ENCODE measurements at places on chromosomes 2 and 18.
A peak's percentile ranks its signal among the peaks of the same experiment; 100 is the strongest.

DNA sequence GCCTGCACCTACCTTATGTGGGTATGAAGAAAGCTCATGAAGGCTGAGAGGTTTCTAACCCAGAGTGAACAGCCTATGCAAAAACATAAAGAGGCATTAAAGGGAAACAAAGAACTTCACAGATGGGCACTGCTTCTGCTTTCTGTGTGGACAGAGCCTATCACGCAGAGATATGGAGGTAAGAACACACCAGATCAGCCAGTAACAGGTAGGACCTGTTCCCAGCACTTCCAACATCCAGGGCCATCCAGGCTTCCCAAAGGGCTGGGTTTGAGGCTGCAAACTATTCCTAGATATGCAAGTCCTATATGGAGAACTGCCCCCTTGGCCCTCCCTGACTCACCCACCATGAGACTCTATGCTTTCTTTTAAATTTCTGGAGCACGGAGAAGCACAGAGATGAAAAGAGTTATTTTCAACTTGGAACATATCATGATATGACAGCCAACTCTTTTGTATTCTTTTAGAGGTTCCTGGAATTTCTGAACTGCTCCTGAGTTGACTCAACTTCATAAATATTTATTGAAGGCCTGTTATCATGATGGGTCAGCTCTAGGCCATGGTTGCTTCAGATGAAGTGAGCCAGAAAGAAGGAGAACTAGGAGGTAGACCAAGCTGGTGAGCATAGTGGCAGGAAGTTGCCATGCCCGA, 77.4 kb upstream of the PPP1CB start:
- no peak for DNase-seq

DNA sequence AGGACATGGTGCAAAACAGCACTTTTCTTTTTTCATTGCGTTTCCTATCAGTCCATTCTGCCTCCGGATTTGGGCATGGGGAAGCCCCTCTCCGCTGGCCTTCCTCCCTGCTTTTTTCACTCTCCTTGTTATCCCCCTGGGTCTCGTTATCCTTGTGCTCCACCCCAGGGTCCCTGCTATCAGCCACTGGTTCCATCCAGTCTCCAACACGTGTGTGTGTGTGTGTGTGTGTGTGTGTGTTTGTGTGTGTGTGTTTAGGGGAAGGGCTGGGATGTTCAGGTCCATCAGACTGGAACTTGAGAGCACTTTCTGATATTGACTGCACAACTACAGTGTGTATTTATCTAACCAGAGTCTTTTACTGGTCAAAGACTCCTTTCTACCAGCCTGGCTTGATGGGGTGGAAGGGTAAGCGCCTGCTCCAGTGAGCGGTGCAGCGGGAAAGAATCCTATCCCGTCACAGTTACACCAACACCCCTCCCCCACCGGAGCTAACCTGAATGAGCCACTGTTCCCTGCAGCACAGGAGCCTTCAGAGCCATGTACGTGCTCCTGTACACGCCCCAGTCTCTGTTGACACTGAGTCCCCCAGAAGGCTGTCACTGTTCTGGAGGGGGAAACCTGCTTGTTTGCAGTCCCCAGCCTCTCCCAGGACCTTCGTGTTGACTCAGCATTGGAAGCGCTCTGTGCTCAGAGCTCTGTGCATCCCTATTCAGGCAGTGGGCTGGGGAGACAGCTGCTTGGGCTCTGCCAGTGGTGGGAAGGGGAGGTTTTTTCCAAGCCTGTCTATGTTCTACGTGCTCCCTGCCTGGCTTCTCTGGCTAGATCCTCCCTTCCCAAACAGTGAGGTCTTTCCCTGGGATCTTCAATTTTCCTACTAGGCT, 4.6 kb downstream of the INHA start:
- DNase-seq: no peak

GRCh38 chr2:204154863-204155262, 218.3 kb downstream of the ICOS start:
- no peak for DNase-seq

DNA sequence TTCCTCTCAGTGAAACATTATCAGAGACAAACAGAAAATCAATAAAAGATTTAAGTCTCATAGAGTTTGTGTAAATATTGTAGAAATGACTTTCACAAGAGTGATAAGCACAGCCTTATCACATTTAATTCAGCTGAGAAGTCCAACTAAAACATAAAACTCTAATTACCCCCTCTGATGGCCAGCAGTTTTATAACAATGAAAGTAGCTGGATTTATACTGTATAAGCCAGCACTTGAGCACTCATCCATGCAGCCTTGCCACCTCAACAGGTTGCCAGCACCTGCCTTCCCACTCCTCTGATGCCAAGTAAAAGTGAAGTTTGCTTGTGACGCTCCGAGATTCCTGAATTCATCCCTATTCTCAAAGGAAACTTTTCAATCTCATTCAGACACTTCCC, 103.0 kb upstream of the STK39 start:
- DNase-seq: no peak

DNA sequence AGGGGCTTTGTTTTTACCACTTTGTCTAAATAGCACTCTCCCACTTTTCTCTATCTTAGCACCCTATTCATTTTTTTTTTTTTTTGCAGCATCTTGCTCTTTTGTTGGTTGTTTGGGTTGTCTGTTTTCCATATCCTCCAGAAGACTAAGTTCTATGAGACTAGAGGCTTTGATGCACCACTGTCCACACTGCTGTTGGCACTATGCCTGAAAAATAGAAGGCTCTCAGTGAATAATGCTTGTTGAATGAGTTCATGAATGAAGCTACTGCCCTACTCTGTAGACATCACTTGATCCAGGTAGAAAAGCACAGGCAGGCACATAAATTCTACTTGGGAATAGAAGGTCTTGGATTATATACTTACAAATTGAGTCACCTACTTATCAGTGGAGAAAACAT, 7.3 kb downstream of the IL1A start:
- no peak for DNase-seq

- DNase-seq: no peak
Measured at GRCh38 chr2:78540255-78540654, 485.2 kb upstream of the REG3G start.

GRCh38 chr2:127386246-127386645, 1.5 kb downstream of the MAP3K2 start:
- DNase-seq: no peak

GRCh38 chr2:226098861-226099745, 699.6 kb downstream of the NYAP2 start:
- no peak for DNase-seq

DNA sequence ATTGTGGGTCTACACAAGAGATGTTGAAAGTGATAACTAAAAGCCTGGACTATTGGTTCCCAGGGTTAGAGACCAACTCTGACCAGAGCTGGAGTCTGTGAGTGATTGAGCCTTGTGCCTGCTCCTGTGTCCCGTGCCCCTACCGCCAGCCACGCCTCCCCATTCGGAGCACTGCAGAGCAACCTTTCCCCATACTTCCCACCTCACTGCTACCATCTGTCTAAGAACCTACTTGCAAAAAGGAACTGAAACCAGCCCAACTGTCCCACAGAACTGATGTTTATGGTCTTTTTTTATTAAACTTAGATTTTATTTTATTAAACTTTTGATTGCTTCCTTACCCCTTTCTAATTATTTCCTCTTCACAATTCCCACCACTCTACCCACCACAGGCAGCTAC, 300.3 kb upstream of the MGAT5 start:
- no peak for DNase-seq

GRCh38 chr2:111702804-111703196, 181.2 kb downstream of the ANAPC1 start:
- DNase-seq: no peak

DNA sequence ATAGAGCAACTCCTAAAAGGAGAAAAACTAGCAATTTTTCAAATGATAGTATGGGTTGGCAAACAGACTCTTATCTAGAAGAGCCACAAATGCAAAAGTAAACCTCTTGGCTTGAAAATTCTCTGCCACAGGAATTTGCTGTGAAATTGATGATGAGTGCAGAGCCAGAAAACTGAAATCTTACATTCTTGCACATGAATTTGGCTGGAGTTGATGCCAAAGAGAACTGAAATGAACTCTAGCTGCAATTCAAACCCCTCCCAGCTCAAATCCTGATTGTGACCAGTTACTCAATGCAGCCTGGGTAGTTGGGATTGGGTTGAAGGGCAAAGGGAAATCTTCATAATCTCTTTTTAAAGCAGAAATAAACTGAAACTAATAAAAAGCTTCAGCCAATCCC, 266.6 kb downstream of the PDE11A start:
- DNase-seq: no peak

- DNase-seq: no peak
Measured at GRCh38 chr2:18803141-18803939, 214.0 kb upstream of the NT5C1B start.

GRCh38 chr2:30985493-30986230, 152.6 kb downstream of the GALNT14 start:
- no peak for DNase-seq

DNA sequence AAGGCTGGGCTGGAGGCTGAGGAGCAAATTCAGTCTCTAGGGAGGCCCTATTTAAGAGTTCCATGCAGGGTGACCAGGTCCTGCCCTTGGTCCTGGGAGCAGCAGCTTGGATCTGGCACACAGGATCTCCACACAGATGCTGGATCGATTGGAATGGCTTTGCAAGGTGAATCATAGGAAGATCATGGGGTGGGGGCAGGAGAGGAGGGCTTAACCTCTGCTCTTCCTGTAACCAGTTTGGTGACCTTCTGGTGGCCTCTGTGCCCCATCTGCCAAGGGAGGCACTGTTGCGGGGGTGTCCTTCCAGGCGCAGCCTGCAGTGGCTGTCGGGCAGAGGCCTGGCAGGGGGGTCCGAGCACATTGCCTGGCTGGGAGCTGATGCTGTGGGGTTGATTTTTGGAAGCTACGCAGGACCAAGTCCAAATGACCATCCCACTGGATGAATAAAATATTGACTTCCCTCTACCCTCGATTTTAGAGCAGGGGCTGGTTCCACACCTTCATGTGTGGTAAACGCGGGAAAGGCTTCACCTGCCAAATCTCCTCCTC, 79.7 kb downstream of the EDAR start:
- no peak for DNase-seq

GRCh38 chr2:42752314-42752713, 11.6 kb downstream of the OXER1 start:
- DNase-seq: no peak

DNA sequence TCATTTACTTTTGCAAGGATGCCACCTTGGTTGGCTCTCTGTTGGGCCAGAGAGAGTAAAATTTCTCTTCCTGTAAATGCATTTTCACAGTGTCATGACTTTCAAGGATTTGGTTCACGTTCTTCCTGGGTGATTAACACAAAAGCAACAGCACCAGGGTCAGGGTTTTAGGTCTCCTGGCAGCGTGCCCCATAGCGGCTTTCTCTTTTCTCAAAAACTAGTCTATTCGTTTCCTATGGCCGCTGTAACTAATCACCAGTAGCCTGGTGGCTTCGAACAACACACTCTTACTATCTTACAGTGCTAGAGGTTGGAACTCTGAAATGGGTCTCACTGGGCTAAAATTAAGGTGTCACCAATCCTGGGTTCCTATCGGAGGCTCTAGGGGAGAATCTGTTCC, 56.3 kb upstream of the ACMSD start:
- DNase-seq: no peak

GRCh38 chr2:31765078-31765945, 184.6 kb upstream of the SRD5A2 start:
- DNase-seq: no peak

- no peak for DNase-seq
Measured at GRCh38 chr18:46070815-46071652, 1.0 kb downstream of the PSTPIP2 start.

DNA sequence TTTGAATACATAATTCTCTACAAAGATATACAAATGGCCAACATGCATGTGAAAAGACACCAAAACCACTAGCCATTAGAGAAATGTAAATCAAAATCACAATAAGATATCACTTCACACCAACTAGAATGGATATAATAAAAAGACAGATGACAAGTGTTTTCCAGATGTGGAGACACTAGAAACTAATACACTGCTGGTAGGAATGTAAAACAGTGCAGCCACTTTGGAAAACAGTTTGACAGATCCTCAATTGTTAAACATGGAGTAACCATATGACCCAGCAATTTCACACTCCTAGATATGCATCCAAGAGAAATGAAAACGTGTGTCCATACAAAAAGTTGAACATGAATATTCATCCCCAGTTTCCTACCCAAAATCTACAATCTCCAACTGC, 9.8 kb upstream of the RAB11FIP5 start:
- no peak for DNase-seq

- DNase-seq: no peak
Measured at GRCh38 chr2:85712336-85712735, 18.2 kb downstream of the GNLY start.

DNA sequence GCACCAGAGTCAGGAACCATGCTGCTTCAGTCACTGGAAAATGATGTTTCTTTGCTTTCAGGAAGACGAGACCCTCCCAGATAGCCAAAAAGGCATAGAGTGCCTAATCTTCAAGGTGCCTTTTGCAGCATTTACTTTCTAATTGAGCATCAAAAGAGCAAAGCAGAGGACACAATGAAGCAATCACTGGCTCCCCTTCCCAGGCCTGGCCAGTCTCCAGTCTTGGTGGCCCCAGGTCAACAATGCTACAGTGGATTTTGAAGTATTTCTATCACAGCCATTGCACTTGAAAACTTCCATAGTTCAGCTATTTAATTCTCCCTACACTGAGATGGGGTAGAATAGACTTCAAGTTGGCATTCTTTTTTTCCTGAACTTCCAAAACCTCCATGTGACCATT, 15.4 kb downstream of the ZBTB7C start:
- no peak for DNase-seq

- no peak for DNase-seq
Measured at GRCh38 chr2:45944074-45944473, 292.6 kb downstream of the PRKCE start.

DNA sequence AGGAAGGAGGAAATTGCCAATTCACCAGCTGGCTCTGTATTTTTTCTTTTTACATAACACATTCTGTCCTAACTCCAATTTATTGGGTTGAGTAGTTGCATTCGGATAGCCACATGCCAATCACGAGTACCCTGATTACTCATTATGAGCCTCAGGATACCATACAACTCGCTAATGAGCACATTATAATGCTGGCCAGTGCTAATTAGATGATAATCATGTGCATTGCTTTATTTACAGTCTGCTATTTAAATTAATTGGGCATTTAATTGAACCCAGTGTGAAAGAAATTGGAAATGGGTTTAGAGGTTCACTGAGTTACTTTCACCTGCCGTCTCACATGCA, 15.2 kb downstream of the G6PC2 start:
- DNase-seq: no peak

GRCh38 chr18:70021498-70021897, 73.8 kb upstream of the CD226 start:
- DNase-seq: no peak

- DNase-seq: peak; percentile 61
Measured at GRCh38 chr2:197309691-197310231, 819 bp downstream of the ANKRD44 start.
